Activated CD4-positive, alpha-beta T cell treated with anti-CD3 and anti-CD28 coated beads, Interleukin-10, Interleukin-2, amounts not matched to agents 100 ng/mL and 50 ng/mL, durations not matched to agents 16 hours and 8 hours (primary cell): ENCODE measurements at places on chromosomes 6 and 20.

GRCh38 chr6:117275205-117275604 lies 9.8 kb downstream of the VGLL2 start:
- no peak for DNase-seq

- DNase-seq: no peak
These were observed 331 bp upstream of the UFL1 start for GRCh38 chr6:96521306-96521643.

DNA sequence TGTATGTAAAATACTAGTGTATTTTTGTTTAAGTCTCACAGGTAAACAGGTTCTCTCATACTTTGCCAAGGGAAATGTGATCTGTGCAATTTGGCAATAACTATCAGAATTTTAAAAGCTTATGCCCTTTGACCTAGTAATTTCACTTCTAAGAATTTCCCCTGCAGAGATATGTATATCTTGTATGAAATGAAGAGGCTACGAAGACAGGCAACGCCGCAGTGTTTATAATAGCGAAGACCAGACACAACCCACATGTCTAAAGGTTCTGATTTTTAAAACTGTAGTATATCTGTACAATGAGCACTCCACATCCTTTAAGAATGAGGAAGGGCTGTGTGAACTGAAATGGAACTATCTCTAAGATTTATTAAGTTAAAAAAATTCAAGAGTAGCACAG lies 7.5 kb downstream of the TRAF3IP2 start:
- no peak for DNase-seq

DNA sequence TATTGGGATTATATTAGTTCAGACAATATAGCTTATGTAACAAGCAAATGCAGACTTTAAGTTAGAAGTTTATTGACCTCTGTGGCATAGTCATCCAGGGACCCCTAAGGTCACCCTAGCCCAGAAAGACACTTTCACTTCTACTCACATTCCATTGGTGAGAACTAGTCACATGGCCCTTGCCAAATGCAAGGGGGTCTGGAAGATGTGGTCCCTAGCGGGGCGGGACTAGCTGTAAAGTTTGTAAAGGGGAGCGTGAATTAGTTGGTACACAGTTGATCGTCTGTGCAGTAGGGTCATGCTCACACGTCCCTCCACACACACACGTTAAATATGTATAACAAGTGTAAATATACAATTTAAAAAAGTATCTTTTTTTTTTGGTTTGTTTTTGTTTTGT lies 9.3 kb downstream of the HNF4A start:
- DNase-seq: no peak
